Right renal cortex interstitium (tissue), 3 donors: ENCODE measurements at places on chromosomes 7 and 10. TPM values are rescaled to one million over a fixed set of nuclear protein-coding genes. Genes with fewer than 3 reads are reported as not detected.

CPXM2 gene
- polyA plus RNA-seq, result 5.4 TPM

IGFBP3 gene
- polyA plus RNA-seq, result 74.9 TPM

SORBS1 gene
- polyA plus RNA-seq, result 27.9 TPM

CRHR2 gene
- polyA plus RNA-seq, result 0.24 TPM

TMEM139 gene
- polyA plus RNA-seq, result 64.3 TPM

FGFBP3 gene
- 3.1 TPM for polyA plus RNA-seq

SLC16A9 gene
- 46.6 TPM for polyA plus RNA-seq

BTBD16 gene
- polyA plus RNA-seq, result 0.60 TPM

MGAM2 gene
- 0.92 TPM for polyA plus RNA-seq

POLR2J2 gene
- polyA plus RNA-seq, result 2.7 TPM

VWC2 gene
- polyA plus RNA-seq, result 0.96 TPM

JAKMIP3 gene
- polyA plus RNA-seq, result 0.18 TPM

HYAL4 gene
- 0.16 TPM for polyA plus RNA-seq

SMO gene
- polyA plus RNA-seq, result 96.2 TPM

MSMB gene
- not detected for polyA plus RNA-seq

FAM25A gene
- polyA plus RNA-seq, result not detected

JCAD gene
- 35.9 TPM for polyA plus RNA-seq

TSPAN15 gene
- 56.1 TPM for polyA plus RNA-seq

MTERF1 gene
- 23.4 TPM for polyA plus RNA-seq

FMC1 gene
- polyA plus RNA-seq, result 25.0 TPM

IRF5 gene
- polyA plus RNA-seq, result 6.9 TPM

UCN3 gene
- polyA plus RNA-seq, result 2.0 TPM

CDK14 gene
- polyA plus RNA-seq, result 36.2 TPM

LCOR gene
- polyA plus RNA-seq, result 28.5 TPM

NUDT13 gene
- 5.2 TPM for polyA plus RNA-seq

WNT8B gene
- 0.91 TPM for polyA plus RNA-seq

CYP26A1 gene
- not detected for polyA plus RNA-seq

ADCY1 gene
- polyA plus RNA-seq, result 2.8 TPM

AQP1 gene
- 183 TPM for polyA plus RNA-seq

EPHB6 gene
- 19.1 TPM for polyA plus RNA-seq

AVPI1 gene
- 4.4 TPM for polyA plus RNA-seq
